Renal pelvis (tissue), 12 donors: ENCODE measurements at places on chromosomes 3 and 15.

DNA sequence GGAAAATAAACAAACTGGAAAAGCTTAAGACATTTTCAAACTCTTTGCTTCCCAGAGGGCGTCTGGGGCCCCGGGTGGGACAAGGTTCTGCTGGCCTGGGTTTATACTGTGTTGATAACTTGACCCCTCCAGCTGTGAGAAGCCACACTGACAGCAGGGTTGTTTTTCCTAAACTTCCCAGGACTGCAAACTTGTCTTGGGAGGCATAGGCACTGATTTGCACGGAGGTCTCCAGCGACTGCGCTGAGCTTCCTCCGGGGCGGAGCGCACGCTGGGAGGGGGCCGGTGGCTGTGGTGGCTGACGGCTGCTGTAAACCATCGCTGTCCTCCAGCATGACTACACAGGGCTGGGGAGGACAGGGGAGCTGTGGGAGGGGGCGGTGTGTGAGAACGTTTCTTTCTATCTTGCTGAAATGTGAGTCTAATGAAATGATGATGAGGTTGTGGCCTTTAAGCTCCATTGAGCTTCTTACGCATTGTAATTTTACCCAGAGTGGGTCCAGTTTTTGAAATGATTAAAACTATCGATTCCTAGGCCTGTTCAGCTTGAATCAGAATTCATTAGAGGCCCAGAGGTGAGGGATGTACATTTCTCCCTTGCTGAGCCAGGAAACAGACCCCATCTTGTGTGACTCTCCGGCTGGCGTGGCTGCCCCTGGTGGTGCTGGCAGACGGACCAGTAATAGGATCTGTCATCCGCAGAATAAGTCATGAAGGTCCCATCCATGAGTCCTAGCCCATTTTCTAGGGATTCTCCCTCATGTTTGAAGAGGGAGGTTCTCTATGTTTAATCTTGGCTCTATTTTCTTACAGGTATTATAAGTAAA is 40.5 kb upstream of the VPS8 start:
- DNase-seq: peak; percentile 70

GRCh38 chr3:179100652-179101051 is 29.0 kb upstream of the ZMAT3 start:
- no peak for DNase-seq

- no peak for DNase-seq
These were observed 230.4 kb upstream of the ARPP21 start for GRCh38 chr3:35408882-35409281.

DNA sequence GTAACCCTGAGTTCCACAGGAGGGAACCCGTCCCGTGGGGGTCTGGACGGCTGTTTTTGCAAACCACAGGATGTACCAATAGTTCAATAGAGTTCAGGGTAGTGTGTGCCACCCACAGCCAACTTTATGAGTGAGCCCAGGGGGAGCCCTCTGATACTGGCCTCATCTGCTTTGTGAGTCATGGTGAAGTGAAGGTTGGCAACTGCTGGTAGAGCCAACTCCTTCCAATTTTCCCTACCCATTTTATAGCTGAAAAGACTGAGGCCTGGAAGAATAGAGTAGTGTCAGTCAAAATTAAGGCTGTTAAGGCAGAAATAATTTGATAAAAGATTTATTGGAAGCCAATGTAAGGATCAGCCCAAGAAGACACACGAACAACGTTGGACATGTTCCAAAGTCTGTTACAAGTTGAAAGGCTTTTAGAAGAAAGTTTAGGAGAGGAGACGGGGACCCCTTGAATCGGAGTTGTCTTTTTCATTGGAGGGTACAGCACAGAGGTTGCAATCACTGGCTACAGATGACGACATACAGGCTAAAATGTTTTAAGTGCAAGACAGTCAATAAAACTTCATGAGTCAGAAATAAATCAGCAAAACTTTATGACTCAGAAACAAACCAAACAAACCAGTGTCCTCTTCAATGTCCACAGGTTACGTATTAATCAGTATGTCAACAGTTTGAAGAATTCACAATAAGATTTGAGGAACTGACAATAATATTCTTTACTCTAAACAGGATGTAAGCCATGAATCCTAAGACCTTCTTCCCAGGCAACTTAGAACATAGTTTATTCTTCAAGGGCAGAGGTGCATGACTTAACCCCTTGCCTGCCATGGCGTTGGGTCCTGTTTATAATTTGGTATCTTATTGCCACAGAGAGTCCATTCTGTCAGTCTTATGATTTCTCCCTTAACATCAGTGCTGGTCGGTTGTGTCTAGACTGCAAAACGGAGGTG is 62.9 kb upstream of the NR2E3 start:
- DNase-seq: peak; percentile 62

- DNase-seq: no peak
These were observed 166.1 kb downstream of the LRRK1 start for GRCh38 chr15:101085311-101085700.

GRCh38 chr3:106183762-106184391 is 315.1 kb upstream of the CBLB start:
- no peak for DNase-seq

GRCh38 chr3:111824351-111824750 is 34.7 kb upstream of the PHLDB2 start:
- DNase-seq: no peak

DNA sequence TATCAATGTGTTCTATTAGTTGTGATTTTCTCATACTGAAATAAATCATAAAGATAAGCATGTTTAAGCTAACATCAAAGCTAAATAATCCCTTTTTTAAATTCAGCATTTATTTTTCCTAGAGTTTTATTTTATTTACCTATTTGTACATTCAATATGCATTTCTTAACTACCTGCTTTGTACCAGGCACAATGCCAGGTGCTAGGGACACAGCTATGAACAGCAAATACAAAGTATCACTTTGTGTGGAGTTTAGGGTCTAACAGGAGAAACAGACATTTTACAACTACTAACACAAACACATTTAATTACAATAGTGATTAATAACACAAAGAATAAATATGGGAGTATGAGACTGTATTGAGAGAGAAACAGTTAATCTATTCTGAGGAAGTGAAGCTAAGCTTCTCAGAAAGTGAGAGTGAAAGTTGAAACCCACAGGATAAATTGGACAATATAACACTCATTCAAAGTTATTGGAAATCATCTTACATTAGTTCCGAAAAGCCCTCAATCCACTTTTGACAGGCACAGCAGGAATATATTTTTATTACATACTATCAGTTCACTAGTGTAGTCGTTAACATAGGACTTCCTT is 159.6 kb downstream of the GBE1 start:
- DNase-seq: no peak

DNA sequence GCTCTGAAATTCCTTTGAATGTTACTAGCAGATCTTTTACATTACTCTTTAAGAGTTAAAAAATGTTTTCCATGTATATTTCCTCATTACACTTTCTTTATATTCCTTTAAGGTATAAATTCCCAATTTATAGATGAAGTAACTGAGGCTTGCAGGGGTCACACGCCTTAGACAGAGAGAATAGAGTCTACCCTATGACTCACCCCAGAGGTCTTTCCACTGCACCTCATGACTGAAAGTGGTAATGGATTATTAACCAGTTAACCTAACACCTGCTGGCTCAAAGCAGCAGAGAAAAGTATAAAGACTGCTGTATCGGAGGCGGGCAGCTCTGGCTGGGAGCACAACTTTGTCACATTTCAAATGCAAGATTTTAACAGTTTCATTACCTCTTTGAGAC is 37.7 kb downstream of the LDHAL6B start:
- DNase-seq: no peak

- no peak for DNase-seq
These were observed 8.7 kb downstream of the SEMA7A start for GRCh38 chr15:74424901-74425528.

- DNase-seq: no peak
These were observed 78.0 kb downstream of the MYO1E start for GRCh38 chr15:59294574-59295260.

DNA sequence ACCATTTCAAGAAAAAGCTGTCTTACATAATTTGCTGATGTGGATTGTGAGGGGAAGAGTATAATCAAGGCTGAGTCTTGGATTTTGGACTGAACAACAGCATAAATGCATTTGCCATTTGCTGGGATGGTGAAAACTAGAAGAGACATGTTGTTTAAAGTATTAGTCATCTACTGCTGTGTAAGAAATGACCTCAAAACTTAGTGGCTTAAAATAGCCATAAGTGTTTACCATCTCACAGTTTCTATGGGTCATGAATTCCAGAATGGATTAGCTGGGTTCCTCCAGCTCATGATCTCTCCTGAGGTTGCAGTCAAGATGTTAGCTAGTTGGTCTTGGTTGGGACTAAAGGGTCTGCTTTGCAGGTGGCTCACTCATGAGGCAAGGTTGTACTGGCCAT is 66.2 kb downstream of the SCN11A start:
- DNase-seq: no peak

GRCh38 chr3:135059580-135059979 is 264.5 kb downstream of the EPHB1 start:
- no peak for DNase-seq

- no peak for DNase-seq
These were observed 455.6 kb downstream of the TBL1XR1 start for GRCh38 chr3:176741664-176742047.

DNA sequence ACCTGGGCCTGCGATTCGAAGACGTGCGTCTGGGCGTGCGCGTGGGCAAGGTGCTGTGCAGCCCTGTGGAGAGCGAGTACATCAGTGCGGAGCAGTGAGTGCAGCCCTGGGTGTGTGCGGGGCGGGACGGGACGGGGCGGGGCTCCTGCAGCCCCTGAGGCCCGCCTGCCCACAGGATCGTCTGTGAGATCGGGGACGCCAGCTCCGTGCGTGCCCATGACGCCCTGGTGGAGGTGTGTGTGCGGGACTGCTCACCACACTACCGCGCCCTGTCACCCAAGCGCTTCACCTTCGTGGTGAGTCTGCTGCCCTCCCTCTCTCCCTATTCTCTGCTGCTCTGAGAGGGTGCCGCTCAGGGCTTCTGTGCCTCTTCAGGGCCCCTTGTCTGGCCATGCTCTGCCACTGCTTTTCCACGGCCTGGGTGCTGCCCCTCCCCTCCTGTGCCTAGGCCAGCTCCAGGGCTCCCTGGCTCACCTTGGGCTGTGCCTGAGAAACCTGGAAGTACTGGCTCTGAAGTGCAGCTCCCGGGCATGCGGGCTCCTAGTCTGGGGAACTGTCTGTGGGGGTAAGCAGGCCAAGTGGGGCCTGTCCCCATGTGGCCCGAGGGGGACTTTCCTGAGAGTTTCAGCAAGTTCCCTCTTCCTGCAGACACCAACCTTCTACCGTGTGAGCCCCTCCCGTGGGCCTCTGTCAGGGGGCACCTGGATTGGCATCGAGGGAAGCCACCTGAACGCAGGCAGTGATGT is 31.8 kb downstream of the PLXNA1 start:
- no peak for DNase-seq

- DNase-seq: no peak
These were observed 5.6 kb upstream of the RHOV start for GRCh38 chr15:40879609-40880008.

- DNase-seq: no peak
These were observed 47.6 kb downstream of the RAP2B start for GRCh38 chr3:153209596-153209995.

- no peak for DNase-seq
These were observed 138.5 kb upstream of the ARPP21 start for GRCh38 chr3:35500641-35501350.

- no peak for DNase-seq
These were observed 2.7 kb downstream of the PRICKLE2 start for GRCh38 chr3:64222501-64223111.

DNA sequence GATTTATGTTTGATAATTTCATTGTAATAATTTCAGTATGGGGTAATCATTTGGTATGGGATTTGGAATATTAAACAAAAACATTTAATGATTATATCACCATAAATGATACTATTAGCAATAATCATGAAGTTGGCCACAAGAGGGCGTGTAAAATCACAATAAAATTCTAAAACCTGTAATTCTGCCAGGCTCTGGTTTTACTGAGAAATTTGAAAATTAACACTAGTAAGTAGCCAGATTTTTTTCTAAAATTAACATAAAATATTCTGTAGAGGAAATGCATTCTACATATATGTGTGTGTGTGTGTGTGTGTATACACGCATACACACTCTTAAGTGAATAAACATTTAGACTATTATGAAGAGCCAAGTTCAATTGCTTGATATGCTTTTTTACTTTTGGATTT is 40.5 kb downstream of the FEZF2 start:
- peak; percentile 7 for DNase-seq

DNA sequence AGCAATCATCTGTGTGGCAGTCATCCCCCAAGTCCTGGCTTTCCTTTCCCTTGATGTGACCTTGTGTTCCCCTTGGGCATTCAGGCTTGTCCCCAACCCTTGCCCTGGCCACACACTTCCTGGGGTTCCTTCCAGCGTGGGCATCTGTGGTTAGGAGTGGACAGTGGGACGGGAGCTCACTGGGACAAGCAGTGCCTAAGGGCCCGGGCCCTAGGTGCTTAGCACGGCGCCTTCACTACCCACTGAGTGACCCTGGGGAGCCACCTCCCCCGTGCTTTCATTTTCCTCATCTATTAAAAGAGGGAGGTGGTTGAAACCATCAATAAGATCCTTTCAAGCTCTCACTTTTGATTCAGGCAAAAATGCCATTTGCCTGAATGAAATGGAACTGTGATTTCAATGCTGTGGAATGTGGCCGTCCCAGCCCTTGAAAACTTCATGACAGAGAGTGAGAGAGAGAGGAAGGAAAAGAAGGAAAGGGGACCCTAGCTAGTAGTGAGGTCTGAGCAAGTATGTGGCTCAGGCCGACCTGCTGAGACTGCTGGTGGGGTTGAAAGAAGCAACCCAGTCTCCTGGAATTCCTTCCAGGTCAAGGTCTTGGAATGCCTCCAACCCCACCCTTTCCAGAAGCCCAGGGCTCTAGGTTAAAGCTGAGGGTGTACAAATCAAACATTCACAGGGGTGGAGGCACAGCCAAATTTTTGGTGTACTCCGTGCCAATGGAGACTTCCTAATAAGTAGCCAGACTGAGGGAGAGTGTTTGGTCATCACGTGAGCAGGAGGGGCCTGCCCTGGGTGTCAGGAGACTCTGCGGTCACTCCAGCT is 302.9 kb downstream of the TLE3 start:
- DNase-seq: peak; percentile 34

GRCh38 chr3:173789530-173790162 is 392.1 kb downstream of the NLGN1 start:
- DNase-seq: no peak

GRCh38 chr3:128794770-128795649 is 69.0 kb downstream of the RAB7A start:
- DNase-seq: peak; percentile 57

DNA sequence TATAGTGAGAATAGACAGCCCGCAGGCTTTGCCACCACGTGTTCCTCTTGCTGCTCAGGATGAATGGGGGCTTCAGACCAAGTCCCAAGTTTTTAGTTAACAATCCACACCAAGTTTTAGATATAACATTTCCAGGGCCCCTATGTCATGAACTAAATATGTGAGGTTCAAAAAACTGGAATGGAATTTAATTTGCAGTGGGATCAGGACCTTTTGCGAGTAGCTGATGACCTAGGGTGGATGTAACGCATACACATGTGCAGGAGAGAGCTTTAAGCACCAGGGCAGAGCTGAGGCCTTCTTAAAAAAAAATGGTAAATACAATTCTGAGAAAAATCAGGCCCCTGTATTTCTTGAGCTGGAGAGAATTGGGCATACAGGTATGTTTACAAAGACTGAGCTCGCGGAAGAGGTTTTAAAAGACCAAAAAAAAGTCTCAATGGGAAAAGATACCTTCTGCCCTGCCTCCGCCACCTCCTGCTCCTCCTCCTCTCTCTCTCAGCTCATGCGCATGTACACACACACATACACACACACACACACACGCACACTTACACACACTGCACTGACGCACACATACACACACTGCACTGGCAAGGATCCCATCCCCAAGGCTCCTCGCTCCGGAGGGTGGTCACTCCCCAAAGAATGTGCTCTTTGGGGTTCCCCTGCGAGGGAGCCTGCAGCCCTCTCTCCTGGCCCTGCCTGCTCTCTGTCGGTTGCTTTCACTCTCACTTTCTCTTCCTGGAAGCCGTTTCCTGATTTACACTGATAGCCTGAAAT is 48.2 kb upstream of the IGF1R start:
- peak; percentile 48 for DNase-seq
